NCI-H2081 treated with DMSO at 0.1 percent for 48 hours (cell line): ENCODE measurements at places on chromosomes 4 and X.

DNA sequence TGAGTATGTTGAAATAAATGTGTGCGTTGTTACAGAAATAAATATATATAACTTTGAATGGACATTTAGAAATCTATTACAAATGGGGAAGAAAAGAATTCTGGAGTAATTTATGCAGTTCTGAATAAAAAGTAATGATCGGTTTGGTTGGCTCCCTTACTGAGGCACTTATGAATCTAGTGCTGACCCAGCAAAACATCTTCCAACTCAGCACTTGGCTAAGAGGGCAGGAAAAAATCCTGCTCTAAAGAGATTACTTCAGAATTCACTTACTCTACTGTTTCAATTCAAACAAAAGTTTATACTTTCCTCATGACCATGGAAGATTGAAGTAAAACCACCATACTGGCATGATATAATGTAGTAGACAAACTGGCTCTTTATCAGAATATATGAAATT lies 123.9 kb upstream of the RXFP1 start:
- DNase-seq: no peak

- no peak for DNase-seq
These were observed 47.9 kb upstream of the ITM2A start for GRCh38 chrX:79415056-79415455.

- no peak for DNase-seq
These were observed 94.3 kb downstream of the GPRIN3 start for GRCh38 chr4:89213382-89213701.

DNA sequence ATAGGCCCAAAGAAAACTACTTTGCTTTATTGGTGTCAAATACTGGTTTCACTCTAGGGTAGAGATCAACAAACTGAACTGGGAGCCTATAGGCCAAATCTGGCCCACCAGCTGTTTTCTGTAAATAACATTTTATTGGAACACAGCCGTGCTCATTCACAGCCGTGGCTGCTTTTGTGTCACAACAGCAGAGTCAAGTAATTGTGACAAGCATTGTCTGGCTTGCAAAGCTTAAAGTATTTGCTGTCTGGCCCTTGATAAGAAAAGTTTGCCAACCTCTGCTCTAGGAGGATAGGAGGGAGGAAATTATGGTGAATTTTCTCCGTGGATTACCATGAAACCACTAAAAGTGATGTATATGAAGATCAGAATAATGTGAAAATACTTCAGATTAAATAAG lies 53.4 kb downstream of the GPAT3 start:
- DNase-seq: no peak

- DNase-seq: no peak
These were observed 235.7 kb upstream of the MAGEB16 start for GRCh38 chrX:35562395-35562794.
